WTC11 (cell line): ENCODE measurements at places on chromosomes 6 and 20. TPM values are rescaled to one million over a fixed set of nuclear protein-coding genes. Genes with fewer than 3 reads are reported as not detected.

GRCh38 chr6:149334201-149334600 is 16.7 kb downstream of the TAB2 start:
- no peak for DNase-seq

GRCh38 chr6:155115893-155116570 is 120.9 kb downstream of the TIAM2 start:
- no peak for DNase-seq

DNA sequence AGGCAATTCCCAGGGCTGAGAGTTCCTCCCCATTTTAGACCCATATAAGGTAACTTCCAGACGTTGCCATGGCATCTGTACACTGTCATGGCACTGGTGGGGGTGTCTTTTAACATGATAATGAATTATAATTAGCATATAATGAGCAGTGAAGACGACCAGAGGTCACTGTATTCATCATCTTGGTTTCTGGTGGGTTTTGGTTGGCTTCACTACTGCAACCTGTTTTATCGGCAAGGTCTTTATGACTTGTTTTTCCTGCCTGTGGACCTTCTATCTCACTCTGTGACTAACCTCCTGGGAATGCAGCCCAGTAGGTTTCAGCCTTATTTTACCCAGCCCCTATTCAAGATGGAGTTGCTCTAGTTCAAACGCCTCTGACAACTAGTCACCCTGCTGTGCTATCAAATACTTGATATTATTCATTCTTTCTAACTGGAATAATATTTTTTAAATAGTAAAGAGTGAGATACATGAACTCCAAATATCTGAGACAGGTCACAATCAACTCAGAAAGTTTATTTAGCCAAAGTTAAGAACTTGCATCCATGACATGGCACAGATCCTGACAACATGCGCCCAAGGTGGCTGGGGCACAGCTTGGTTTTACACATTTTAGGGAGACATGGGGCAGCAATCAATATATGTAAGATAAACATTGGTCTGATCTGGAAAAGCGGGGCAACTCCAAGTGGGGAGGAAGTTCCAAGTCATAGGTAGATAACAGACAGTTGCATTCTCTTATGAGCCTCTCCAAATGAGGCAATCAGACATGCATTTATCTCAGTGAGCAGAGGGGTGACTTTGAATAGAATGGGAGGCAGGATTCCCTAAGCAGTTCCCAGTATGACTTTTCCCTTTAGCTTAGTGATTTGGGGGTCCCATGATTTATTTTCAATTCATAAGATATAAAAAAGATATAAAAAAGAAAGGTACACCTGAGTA is 1.2 kb upstream of the UFL1 start:
- DNase-seq = peak; percentile 11

DNA sequence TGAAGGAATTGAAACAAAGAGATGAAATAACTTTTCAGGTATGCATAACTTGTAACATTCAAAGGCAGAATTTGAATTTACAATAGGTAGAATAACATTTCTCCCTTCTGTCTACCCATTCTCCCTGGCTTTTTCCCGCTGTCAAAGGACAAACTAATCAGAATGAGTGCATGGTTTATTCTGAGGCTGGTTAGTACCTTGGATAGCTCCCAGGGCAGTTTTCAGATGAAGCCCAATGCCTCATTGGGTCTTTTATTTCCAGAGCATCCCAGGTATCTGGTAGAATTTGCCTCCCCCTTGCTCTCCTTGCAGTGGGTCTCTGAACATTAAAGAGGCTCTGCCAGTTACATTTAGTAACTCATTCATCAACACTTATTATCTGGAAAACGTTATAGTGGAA is 665.5 kb downstream of the BCKDHB start:
- peak; percentile 26 for DNase-seq

- DNase-seq = no peak
These were observed 84.1 kb downstream of the TNFAIP3 start for GRCh38 chr6:137951064-137951597.

GRCh38 chr6:130459316-130459715 is 93.5 kb downstream of the TMEM200A start:
- DNase-seq = no peak

DNA sequence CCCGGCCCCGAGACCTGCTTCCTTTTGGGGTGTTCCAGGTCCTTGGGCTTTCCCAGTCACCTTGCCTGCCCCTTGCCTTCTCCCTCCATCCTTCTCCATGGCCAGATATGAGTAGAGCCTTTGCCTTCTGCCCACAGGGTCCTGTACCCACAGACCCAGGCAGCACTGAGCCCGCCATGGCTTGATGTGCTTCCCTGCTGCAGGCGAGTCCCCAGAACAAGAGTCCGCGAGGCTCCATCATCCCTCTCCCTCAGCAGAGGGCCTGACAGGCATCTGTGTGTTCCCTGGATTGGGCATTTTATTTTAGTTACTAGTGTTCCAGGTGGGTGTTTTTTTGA is 21.9 kb downstream of the PYGB start:
- no peak for DNase-seq

DNA sequence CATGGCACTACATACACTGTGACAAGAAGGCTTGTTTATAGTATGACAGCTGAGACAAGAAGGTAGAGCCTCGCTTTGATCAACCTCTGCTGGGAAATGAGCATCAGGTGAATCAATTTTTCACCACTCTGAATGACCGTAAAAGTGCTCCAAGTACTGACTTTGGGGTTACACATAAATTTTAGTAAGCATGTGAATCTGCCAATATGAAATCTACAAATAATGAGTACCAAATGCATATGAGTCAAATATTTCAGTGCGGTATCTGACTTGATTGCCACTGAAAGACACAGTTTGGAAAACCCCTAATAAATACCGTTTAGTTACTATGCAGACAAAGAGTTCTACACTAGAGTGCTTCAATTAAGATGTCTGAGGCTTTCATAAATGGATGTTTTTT is 77.8 kb downstream of the ATG5 start:
- no peak for DNase-seq

DNA sequence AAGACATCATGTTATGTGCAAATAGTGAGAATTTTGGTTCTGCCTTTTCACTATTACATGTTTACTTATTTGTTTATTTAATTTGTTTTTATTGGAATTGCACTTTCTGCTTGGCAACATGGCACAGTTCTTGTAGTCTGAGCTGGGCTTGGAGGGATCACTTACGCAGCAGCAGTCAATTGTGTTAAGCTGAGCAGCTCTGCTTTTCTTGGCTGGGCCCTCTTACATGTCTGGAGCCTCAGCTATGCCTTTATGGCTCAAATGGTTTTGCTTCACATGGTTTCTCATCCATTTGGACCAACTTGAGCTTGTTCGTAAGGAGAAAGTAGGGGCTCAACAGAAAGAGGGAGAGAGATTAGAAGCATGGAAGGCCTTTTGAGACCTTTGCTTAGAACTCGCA is 327.5 kb upstream of the EPHA7 start:
- DNase-seq = no peak

DNA sequence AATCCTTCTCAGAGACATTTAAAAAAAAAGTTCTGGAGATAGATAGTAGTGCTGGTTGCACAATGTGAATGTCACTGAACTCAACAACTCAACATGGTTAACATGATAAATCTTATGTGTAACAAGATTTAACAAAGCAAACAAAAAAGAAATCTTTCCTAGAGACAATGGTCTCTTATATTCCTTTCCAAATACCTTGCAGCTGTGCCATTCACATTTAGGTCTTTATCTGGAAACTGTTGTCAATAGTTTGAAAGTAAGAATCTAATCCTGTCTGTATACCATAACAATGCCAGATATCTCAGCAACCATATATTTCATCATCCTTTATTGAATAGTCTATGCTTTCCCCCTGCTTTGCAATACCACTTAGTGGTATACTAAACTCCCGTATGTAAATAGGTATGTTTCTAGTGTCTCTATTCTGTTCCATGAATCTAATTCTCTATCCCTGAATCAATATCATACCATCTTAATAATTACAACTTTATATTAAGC is 2.1 kb downstream of the SERAC1 start:
- no peak for DNase-seq

DNA sequence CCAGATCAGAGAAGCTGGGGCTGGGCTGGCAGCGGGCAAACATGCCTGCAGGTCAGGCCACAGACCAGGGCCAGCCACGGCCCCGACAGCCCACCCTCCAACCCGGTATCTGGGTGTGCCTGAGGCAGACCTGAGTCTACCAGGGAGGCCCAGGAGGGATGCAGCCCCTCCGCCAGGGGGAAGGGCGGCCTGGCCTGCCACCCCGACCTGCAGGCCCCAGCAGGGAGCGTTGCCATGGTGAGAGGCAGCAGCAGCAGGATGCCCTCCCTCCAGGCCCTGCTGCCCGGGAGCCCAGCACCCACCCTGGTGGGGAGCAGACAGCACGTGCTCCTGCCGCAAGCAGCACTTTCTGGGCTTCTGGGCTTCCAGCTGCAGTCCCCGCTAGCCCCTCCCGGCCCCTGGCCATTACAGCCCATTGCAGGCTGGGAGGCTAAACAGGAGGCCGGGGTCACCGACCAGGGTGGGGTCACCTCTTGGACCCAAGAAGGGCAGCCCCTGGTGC is 3.8 kb upstream of the EEF1A2 start:
- DNase-seq = no peak

GRCh38 chr6:132019586-132019985 is 68.4 kb upstream of the CCN2 start:
- DNase-seq = no peak

- no peak for DNase-seq
These were observed 8.6 kb upstream of the CLIC5 start for GRCh38 chr6:46024124-46024769.

GRCh38 chr6:79947191-79948186 is at the start of gene ELOVL4:
Gene ELOVL4 (minus strand): TSS chr6:79947553. CDS start chr6:79947279, 274 bp downstream.
- peak; percentile 91 for DNase-seq

DNA sequence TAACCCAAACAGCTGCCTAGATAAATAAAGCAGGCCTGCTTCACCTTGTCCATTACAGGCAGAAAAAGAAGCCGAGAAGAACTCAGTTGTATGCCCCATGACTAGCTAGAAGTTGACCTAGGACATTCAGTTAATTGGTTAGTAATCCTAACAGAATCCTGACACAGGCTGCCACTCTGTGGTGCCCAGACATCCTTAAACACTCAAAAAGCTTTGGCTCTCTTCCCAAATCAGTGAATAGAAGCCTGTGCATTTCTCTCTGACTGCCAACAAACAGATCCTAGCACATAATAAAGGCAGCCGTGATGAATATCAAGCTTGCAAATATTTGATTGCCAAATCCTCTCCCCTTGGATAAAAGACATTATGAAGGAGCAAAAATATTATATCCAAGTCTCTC is 519.1 kb upstream of the EYS start:
- DNase-seq = no peak

GRCh38 chr20:9323622-9324021 is 190.8 kb upstream of the LAMP5 start:
- DNase-seq = peak; percentile 55

- no peak for DNase-seq
These were observed 33.1 kb downstream of the TMEM14A start for GRCh38 chr6:52704060-52704459.

GRCh38 chr6:56570413-56571359 is 72.0 kb downstream of the DST start:
- no peak for DNase-seq

- DNase-seq = no peak
These were observed 15.5 kb upstream of the CARMIL1 start for GRCh38 chr6:25263657-25264056.

GRCh38 chr20:16283307-16283706 is 289.9 kb downstream of the KIF16B start:
- no peak for DNase-seq

- no peak for DNase-seq
These were observed 232.0 kb upstream of the NOX3 start for GRCh38 chr6:155687645-155688044.

The LPIN3 gene
- 7.9 to 8.5 TPM (median 8.2 TPM) in 3 replicates for total RNA-seq

The CEBPB gene
- 23.5 to 29.1 TPM (median 25.6 TPM) in 3 replicates for total RNA-seq

The UBE3D gene
- 14.0 to 17.4 TPM (median 14.7 TPM) in 3 replicates for total RNA-seq

The MYLK2 gene
- total RNA-seq = 0.11 to 0.28 TPM in 2 of 3 replicates, not detected in the other

The TSBP1 gene
- not detected in 3 replicates for total RNA-seq

The OR2H2 gene
- total RNA-seq = not detected in 3 replicates

The CCN6 gene
- total RNA-seq = not detected in 3 replicates

The SLC17A1 gene
- not detected in 3 replicates for total RNA-seq

The SLC13A3 gene
- total RNA-seq = 10.6 to 13.5 TPM (median 11.9 TPM) in 3 replicates

The SRMS gene
- total RNA-seq = 0.21 to 0.46 TPM (median 0.26 TPM) in 3 replicates

The PHACTR1 gene
- 13.5 to 15.5 TPM (median 13.6 TPM) in 3 replicates for total RNA-seq

The TGM3 gene
- total RNA-seq = 0.07 to 0.11 TPM in 2 of 3 replicates, not detected in the other

The CST5 gene
- total RNA-seq = not detected in 3 replicates

The PTCRA gene
- total RNA-seq = not detected in 3 replicates

The GSTA2 gene
- total RNA-seq = 0.14 TPM in 1 of 3 replicates, not detected in the others

The ISM1 gene
- total RNA-seq = 0.52 to 0.85 TPM (median 0.62 TPM) in 3 replicates

The PRR18 gene
- 0.16 to 0.52 TPM (median 0.39 TPM) in 3 replicates for total RNA-seq

The LRRC73 gene
- total RNA-seq = 0.73 to 1.4 TPM (median 0.76 TPM) in 3 replicates

The SLPI gene
- 0.60 to 0.78 TPM (median 0.74 TPM) in 3 replicates for total RNA-seq

The KCNK15 gene
- 0.24 to 0.37 TPM (median 0.32 TPM) in 3 replicates for total RNA-seq

The HLA-B gene
- 124 to 149 TPM (median 141 TPM) in 3 replicates for total RNA-seq

The SPTLC3 gene
- 0.13 to 0.64 TPM (median 0.48 TPM) in 3 replicates for total RNA-seq
